ENCODE measurements at places on chromosomes 11 and 22. TPM values are rescaled to one million over a fixed set of nuclear protein-coding genes. Genes with fewer than 3 reads are reported as not detected.

TEX12 gene
- total RNA-seq: 1.3 TPM

OR8G5 gene
- total RNA-seq: 0.41 TPM

DNA sequence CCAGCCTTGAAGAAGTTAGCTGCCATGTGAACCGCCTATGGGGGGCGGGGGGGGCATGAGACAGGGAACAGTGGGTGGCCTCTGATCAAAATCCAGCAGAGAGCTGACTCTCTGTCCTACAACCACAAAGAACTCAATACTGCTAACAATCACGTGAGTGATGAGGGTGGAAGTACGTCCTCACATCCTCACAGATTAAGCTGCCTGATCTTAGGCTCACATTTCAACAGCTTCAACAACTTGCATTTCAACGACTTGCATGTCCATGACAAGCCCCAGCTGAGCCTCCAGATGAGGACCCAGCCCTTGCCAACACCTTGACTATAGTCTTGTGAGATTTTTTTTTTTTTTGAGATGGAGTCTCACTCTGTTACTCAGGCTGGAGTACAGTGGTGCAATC is 51.6 kb downstream of the CLMP start:
- H3K27ac ChIP-seq: no peak overlapping the region
- no peaks in the 10 kb centered on the region for H3K4me1 ChIP-seq
- no peak overlapping the region for H3K4me3 ChIP-seq
- H3K27me3 ChIP-seq: no peaks in the 10 kb centered on the region
- H3K36me3 ChIP-seq: no peaks in the 10 kb centered on the region
- DNase-seq: no peak

DNA sequence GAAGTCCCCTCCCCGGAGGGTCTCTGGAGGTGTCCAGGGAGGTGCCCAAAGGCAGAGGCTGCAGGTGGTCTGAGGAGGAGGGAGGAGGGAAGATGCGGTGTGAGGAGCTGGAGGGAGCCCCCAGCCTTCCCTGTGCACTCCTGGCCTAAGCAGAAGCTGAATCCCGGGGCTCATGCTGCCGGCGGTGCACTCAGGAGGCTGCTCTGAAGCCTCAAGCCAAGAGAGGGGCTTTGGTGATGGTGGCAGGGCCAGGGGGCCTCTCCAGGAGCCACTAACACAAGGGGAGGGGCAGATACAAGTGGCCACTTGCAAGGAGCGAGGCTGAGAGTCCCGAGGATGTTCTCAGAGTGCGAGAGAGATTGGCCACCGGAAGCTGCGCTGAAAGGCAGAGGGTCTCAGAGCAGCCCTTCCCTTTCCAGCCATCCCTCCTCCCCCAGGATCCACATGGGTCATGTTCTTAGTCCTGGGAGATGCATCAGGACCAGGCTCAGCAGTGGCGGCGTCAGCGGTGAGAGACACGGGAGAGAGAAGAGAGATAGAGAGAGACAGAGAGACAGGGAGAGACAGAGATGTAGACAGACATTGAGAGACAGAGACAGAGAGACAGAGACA is 774 bp upstream of the MRGPRG start:
- peak; percentile 6 for DNase-seq
- no peak overlapping the region for H3K4me3 ChIP-seq
- H3K4me1 ChIP-seq: no peaks in the 10 kb centered on the region
- peaks cover 84% of the 10 kb centered on the region for H3K27me3 ChIP-seq

DNA sequence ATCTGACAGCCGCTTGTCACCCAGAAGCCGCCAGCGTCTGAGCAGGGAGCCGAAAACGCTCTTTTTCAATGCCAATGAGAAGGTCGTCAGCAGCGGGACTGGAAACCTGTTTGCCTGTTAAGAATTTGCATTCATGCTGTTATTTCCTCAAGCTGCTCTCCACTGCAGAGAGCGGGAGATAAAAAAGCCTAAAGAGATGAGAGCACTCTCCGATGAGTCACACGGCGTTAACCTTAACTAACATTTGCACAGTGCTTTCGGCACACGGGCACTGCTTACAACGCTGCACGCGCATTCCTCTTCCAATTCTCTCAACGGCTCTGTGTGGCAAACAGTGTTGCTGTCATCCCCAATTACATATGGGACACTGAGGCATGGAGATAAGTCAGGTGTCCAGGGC is 40.0 kb upstream of the RTL6 start:
- H3K36me3 ChIP-seq: no peaks in the 10 kb centered on the region
- no peak overlapping the region for H3K4me3 ChIP-seq
- peaks cover 11% of the 10 kb centered on the region for H3K27me3 ChIP-seq
- no peak for DNase-seq
- H3K27ac ChIP-seq: no peak overlapping the region
- H3K4me1 ChIP-seq: no peaks in the 10 kb centered on the region

DNA sequence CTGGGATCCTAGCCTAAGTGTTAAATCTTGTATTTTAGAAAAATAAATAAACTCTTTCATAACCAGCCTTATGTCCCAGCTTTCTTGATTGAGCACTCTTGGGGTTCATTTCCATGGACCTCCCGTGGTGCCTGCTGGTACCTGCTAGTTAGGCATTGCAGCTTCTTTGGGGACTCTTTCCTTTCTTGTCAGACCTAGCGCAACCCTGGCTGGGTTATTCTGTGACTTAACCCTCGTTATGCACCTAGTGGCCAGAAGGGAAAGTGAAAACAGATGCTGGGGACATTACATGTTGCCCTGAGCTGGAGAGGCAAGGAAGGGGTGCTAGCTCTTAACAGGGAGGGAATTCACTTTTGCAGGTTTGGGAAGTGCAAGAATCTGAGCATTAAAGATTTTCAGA is 46.8 kb downstream of the APIP start:
- no peak overlapping the region for H3K27ac ChIP-seq
- DNase-seq: no peak
- H3K27me3 ChIP-seq: no peaks in the 10 kb centered on the region
- no peaks in the 10 kb centered on the region for H3K36me3 ChIP-seq
- no peak overlapping the region for H3K4me3 ChIP-seq

GRCh38 chr11:36056160-36056751 is 112.4 kb downstream of the LDLRAD3 start:
- H3K4me3 ChIP-seq: no peak overlapping the region
- no peaks in the 10 kb centered on the region for H3K4me1 ChIP-seq
- H3K27me3 ChIP-seq: no peaks in the 10 kb centered on the region
- DNase-seq: no peak
- H3K27ac ChIP-seq: no peak overlapping the region
- H3K36me3 ChIP-seq: no peaks in the 10 kb centered on the region
